ENCODE measurements at places on chromosomes 3 and 15.

- DNase-seq = no peak
These were observed 41.7 kb upstream of the CORO2B start for GRCh38 chr15:68537097-68537496.

- no peak for DNase-seq
These were observed 55.9 kb downstream of the SERP1 start for GRCh38 chr3:150490277-150490986.

DNA sequence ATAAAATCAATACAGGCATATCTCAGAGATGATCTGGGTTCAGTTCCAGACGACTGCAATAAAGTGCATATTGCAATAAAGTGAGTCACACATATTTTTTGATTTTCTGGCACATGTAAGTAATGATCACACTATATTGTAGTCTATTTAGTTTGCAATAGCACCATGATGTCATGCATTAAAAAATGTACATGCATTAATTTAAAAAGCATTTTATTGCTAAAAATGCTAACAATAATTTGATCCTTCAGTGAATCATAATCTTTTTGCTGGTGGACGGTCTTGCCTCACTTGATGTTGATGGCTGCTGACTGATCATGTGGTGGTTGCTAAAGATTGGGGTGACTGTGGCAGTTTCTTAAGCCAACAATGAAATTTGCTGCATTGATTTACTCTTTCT lies 511.1 kb downstream of the OTOL1 start:
- no peak for DNase-seq

- peak; percentile 95 for DNase-seq
These were observed 12.0 kb upstream of the FGD5 start for GRCh38 chr3:14806641-14807263.

GRCh38 chr3:62119139-62119538 lies 254.2 kb downstream of the FEZF2 start:
- DNase-seq = no peak

- DNase-seq = no peak
These were observed 600.8 kb downstream of the FOXP1 start for GRCh38 chr3:70982700-70983140.

- no peak for DNase-seq
These were observed 117.6 kb upstream of the SAMMSON start for GRCh38 chr3:69881756-69882428.

DNA sequence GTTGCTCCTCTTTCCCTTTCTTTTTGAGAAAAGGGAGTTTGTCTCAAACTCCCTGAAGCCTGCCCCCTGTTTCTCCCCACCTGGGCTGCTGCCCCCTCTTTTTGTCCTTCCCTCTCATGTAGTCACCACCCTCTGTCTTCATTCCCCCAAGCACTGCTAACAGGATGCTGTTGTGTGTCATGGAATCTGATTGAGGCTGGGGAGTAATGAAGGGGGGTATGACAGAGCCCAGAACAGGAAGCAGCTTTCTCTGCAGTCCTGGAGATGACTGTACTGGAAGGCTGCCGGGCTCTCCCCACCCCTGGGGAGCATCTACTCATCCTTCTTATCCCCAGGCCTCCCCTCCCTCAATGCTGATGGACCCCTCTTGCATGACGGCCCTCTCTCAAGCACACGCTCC lies 181.6 kb downstream of the ABHD5 start:
- no peak for DNase-seq

DNA sequence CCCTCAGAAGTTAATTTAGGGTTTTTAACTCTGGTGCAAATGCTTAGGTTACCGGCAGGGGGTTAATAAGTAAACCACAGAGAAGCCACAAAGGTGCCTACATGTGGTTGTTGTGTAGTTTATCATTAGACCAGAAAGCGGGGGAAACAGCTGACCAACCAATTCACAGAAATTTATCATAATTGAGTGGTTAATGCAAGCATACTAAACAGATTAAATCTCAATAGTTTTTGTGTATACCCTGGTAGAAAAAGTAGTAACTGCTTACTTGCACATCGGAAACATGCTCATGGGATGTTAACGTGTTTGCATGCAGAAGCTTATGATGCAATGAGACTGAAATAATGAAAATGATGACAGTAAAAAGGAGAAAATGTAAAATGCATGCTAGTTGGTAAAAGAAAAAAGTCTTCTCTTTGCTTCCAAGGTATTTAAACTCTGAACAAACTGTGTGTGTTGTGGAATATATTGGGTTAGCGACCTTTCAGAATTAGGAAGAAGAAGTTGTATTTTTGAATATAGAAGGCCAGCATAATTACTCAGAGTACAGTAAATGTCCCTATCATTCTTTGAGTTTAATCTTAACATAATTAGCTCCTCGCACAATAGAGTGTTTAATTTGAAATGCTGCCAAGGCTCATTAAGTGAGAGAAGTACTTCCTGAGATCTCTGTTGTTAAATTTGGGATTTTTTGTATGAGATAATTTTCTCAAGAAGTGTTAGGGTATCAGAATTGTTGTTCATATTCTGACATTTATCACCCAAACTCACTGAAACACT lies 316.2 kb downstream of the PTPRG start:
- DNase-seq = no peak

DNA sequence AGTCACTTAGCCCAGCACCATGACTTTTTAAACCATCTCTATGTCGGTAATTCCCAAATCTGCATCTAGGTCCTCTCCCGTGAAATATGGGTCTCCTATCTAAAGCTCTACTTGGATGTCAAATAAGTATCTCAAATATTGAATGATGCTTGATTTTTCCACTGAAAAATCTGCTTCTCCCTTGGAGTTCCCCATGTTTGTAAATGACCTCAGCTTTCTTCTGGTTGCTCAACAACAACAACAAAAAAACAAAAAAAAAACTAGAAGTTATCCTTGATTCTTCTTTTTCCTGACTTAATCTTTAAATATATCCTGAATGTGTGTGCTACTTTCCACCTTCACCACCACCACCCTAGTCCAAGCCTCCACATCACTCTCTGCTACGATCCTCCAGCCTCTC lies 307.5 kb upstream of the UBE2E2 start:
- DNase-seq = peak; percentile 62

DNA sequence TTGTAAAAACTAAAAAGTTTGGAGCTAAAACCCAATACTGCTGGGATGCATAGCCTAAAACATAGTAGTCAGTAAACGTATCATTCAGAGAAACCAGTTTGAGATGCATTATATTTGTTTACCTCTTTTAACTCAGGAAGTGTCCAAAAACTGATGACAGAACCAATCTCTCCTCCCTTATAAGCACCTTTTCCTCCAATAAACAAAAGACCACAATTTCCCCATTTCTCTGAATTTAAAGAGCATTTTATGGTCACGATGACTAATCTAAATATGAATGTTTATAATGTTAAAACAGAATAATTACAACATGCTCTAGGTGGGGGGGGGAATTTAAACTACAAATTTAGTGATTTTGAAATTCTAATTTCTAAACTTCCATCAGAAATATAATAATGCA lies 58.5 kb downstream of the CEP63 start:
- peak; percentile 69 for DNase-seq

GRCh38 chr15:39066677-39067076 lies 502.1 kb upstream of the RASGRP1 start:
- no peak for DNase-seq

DNA sequence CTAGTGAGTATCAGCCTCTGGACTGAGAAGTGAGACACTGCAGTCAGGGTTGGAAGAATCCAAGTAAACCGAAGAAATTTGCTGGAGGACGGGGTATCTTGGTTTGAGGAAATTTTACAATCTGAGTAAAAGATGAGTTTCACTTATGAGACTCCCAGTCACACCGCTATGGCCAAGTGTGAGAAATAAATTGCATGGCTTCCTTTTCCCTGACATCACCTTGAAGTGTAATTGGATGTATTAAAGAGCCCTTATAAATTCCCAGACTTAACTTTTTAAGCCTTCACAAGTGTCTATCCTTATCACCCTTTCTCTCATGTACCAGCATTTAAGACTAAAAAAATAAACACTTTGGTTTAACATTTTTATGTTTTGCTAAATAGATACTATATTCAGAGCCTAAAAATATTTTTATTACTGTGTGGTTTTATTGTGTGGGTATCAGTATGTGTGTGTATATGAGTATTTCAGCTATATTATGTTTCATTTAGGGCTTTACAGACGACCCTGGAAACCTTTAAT lies 23.8 kb downstream of the USP3 start:
- no peak for DNase-seq

GRCh38 chr15:76994001-76994400 lies 925 bp upstream of the PSTPIP1 start:
- peak; percentile 72 for DNase-seq

DNA sequence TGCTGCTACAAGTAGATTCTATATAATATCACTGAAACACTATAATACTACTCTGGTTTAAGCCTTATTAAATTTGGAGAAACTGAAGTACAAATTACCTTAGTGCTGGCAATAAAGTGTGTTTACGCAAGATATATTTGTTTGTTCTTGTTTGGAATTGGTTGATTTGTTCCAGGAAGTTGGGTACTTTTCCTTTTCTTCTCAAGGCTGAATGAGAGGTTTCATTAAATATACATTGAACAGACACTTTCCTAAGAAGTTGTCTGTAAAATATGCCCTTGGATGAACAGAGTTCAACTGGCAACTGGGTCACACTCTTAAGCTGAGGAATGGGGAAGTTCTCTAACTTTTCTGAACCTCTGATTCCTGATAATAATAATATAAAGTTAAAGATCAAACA lies 542.1 kb upstream of the NAALADL2 start:
- no peak for DNase-seq

GRCh38 chr3:160545504-160545871 lies 19.9 kb downstream of the KPNA4 start:
- DNase-seq = no peak

GRCh38 chr3:45258317-45258716 lies 32.2 kb upstream of the TMEM158 start:
- DNase-seq = peak; percentile 79

GRCh38 chr3:151403246-151403645 lies 18.7 kb upstream of the P2RY12 start:
- DNase-seq = peak; percentile 38

GRCh38 chr3:187000711-187001151 lies 70.4 kb downstream of the ST6GAL1 start:
- DNase-seq = peak; percentile 70

DNA sequence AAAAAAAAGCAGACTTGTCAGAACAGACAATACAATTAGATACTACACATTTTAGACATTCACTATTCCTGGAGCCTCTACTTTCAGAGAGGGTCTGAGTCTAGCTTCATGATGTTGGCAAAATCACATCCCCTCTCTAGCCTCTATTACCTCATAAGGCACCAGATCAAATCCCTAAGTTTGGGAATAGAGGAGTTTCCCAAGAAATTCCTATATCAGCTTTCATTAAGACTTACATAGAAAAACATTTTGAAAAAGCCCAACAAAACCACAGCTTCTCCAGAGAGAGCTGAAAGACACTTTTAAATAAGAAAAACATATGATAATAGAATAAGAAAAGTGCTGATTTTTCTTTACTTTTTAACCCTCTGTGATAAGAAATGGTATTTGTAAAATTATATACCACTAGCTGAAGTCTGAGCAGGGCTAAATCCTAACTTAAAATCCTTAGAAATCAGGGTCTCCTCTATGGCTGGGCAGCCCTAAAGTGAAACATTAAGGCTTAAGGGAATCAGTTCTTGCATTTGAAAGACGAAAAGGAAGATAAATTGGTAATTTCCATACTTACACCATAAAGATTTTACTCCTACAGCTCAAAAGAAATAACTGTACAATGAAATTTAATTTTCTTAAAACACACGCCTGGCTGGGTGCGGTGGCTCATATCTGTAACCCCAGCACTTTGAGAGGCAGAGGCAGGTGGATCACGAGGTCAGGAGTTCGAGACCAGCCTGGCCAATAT lies 4.3 kb downstream of the TBC1D2B start:
- peak; percentile 75 for DNase-seq

- no peak for DNase-seq
These were observed 21.6 kb downstream of the ESYT3 start for GRCh38 chr3:138455801-138456716.

- no peak for DNase-seq
These were observed 25.7 kb downstream of the EEFSEC start for GRCh38 chr3:128178782-128179483.

GRCh38 chr3:105444725-105445124 lies 78.0 kb downstream of the ALCAM start:
- no peak for DNase-seq

- DNase-seq = no peak
These were observed 111.9 kb downstream of the ST8SIA2 start for GRCh38 chr15:92505611-92506010.

GRCh38 chr15:40327457-40327856 lies 4.0 kb downstream of the INAFM2 start:
- no peak for DNase-seq

DNA sequence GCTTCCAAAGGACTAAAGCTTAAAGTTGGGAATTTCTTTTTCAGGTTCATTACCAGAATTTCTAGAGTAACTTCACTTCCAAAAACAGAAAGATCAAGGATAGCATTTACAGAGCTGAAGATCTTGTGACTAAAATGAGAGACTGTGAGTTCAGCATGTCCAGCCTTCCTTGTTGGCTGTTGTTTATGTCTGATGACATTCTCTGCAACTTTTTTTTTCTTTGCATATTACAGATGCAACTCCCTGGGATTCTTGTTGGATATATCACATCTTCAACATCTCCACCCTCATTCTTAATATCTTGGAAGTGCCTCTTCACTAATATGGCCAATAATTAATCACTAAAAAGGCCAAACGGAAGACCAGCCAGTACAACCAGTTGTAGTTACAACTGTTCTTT lies 86.2 kb upstream of the FRMD4B start:
- DNase-seq = no peak

DNA sequence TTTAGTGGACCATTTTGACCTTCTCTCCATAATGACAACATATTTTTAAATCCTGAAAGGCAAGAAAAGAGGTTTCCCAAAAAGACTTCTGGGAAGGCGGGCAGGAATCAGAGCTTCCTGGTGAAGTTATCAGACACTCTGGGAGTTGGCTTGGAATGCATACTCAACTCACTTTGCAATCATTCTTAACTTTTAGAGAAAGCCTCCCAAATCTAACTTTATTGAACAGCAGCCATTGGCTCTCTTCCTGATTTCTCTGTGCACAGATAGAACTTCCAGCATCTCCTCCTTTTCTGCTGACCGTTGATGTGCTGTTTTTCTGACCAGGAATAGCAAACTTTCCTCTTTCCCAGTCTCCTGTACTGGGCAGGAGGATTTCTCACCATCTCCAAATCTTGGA lies 44.6 kb downstream of the PLCL2 start:
- no peak for DNase-seq

- DNase-seq = no peak
These were observed 45.4 kb upstream of the UBE2E1 start for GRCh38 chr3:23760325-23760724.
